Caudate nucleus (tissue), 63 donors: ENCODE measurements at places on chromosomes 4 and X.

- peak; percentile 82 for DNase-seq
Measured at GRCh38 chr4:139734875-139735380, 69.3 kb downstream of the MGST2 start.

DNA sequence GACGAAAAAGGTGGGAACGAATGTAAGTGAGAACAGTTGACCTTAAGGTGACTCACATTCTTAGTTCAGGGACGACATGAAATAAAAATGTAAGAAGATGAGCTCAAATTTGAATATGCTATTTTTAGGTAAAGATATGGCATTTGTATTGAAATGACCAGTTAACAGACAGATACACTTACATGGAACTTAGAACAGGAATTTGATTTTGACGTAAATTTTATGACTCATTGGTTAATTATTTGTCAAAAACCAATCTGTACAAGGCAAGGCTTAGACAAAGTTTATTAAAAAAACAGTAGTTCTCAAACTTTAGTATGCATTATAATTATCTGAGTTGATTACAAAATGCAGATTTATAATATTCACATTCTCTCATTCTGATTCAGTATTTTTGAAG lies 469.4 kb downstream of the CFAP47 start:
- no peak for DNase-seq

DNA sequence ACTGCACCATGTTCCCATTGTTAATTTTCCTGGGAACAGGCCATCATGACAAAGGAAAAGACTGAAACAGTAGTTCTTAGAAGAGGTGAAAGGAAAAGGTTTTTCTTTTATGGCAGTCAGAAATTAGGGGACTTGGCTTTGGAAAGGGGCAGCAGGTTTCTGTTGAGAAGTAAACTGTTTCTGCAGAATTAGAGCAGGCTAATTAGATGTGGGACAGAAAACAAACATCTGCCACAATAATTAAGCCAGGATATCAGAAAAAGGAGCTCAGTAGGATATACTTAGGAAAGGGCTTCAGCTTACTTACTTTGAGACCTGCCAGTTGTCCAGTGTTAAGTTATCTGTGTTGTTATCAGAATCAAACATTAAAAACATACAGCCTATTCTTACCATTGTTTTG lies 36.7 kb upstream of the STPG2 start:
- DNase-seq, result no peak

- no peak for DNase-seq
Measured at GRCh38 chr4:74423104-74423503, 21.8 kb upstream of the AREG start.

DNA sequence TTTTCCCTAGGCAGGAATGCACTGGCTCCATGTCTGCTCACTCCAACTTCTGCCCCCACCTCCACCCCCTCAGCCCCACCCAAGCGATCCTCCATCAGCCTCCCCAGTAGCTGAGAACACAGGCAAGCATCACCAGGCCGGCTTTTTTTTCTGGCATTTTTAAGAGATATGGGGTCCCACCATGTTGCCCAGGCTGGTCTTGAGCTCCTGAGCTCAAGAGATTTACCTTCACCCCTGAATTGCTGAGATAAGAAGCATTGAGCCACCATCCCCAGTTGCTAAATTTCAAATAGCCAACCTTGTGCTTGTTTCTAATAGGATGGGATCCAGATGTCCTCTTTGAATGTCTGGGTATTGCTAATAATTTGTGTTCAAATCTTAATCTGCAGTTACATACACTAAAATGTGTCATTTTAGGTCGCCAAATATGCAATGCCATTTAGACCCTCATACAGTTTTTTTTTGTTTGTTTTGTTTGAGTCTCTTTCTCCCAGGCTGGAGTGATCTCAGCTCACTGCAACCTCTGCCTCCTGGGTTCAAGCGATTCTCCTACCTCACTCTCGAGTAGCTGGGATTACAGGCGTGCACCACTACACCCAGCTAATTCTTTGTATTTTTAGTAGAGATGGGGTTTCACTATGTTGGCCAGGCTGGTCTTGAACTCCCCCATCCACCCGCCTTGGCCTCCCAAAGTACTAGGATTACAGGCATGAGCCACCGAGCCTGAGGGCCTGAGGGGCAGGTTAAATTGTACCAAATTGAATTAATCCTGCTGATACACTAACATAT lies 8.8 kb downstream of the LARP7 start:
- DNase-seq, result no peak

DNA sequence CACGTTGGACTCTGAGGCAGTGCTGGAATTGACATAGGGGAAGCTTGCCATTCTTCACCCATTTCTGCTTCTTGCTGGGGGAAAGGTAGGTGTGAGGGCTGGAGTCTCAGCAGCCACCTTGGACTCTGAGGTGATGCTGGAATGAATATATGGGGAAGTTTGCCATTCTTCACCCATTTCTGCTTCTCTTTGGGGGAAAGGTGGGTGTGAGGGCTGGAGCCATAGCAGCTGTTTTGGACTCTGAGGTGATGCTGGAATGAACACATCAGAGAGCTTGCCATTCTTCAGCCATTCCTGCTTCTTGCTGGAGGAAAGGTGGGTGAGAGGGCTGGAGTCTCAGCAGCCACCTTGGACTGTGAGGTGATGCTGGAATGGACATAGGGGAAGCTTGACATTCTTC lies 115.1 kb downstream of the CRLF2 start:
- no peak for DNase-seq

GRCh38 chr4:986879-987623 lies at the start of gene IDUA:
Gene IDUA (plus strand): TSS chr4:987044. CDS start chr4:987085, 41 bp downstream.
- DNase-seq, result peak; percentile 74

DNA sequence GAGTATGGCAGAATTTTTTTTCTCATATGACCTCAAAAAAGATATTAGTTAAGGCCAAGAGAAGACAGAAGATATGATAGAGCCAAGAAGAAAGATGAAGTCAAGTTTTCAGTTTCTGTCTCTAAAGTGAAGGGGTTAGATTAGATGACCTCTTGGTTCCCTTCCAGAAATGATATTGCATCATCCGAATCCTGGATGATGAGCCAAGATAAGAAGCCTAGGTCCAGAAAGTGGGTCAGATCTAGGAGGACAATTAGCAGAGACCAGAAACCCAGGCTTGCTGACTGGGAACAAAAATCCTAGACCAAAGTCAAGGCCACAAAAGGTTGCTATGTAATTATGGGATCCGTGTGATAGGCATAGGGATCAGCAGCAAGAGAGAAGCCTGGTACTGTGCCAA lies 20.2 kb downstream of the SATL1 start:
- DNase-seq, result no peak

GRCh38 chrX:153687121-153688039 lies at the start of gene SLC6A8:
Gene SLC6A8 (plus strand): TSS chrX:153687926. CDS start chrX:153688575, 649 bp downstream.
- peak; percentile 79 for DNase-seq

GRCh38 chr4:139129206-139129605 lies 47.8 kb downstream of the ELF2 start:
- DNase-seq, result no peak

- DNase-seq, result no peak
Measured at GRCh38 chr4:11495291-11495690, 66.6 kb upstream of the HS3ST1 start.

- DNase-seq, result peak; percentile 27
Measured at GRCh38 chr4:38759113-38759789, 23.5 kb downstream of the TLR10 start.
